Pulmonary artery endothelial cell (primary cell): ENCODE measurements at places on chromosomes 13 and 19. TPM values are rescaled to one million over a fixed set of nuclear protein-coding genes. Genes with fewer than 3 reads are reported as not detected.

ZNF540 gene
- total RNA-seq = 0.13 and 0.42 TPM in 2 replicates

ZNF865 gene
- 0.67 and 0.86 TPM in 2 replicates for total RNA-seq

C19orf38 gene
- not detected in 2 replicates for total RNA-seq

CD79A gene
- total RNA-seq = not detected in 2 replicates

SIGLEC8 gene
- not detected in 2 replicates for total RNA-seq

ZNF536 gene
- total RNA-seq = not detected in 2 replicates

UHRF1 gene
- total RNA-seq = 76.7 and 139 TPM in 2 replicates

LENG9 gene
- 6.8 and 7.9 TPM in 2 replicates for total RNA-seq

RDH8 gene
- not detected in 2 replicates for total RNA-seq

GPX4 gene
- 380 and 410 TPM in 2 replicates for total RNA-seq

ZNF560 gene
- total RNA-seq = 2.1 TPM in 1 of 2 replicates, not detected in the other

SHISA2 gene
- total RNA-seq = 4.3 and 15.1 TPM in 2 replicates

SIRT6 gene
- 11.4 and 14.2 TPM in 2 replicates for total RNA-seq

ZNF610 gene
- total RNA-seq = 2.8 and 4.7 TPM in 2 replicates

SACS gene
- total RNA-seq = 110 and 150 TPM in 2 replicates

ANGPTL4 gene
- 4.3 and 13.2 TPM in 2 replicates for total RNA-seq

CYP4F2 gene
- not detected in 2 replicates for total RNA-seq

PGLYRP2 gene
- 0.04 TPM in 1 of 2 replicates, not detected in the other for total RNA-seq

ZNF549 gene
- total RNA-seq = 4.2 and 5.6 TPM in 2 replicates

NUDT19 gene
- total RNA-seq = 9.5 and 9.8 TPM in 2 replicates

CLDND2 gene
- total RNA-seq = not detected in 2 replicates

BCL3 gene
- 2.5 and 4.5 TPM in 2 replicates for total RNA-seq

CD177 gene
- total RNA-seq = not detected in 2 replicates

ZNF112 gene
- total RNA-seq = 6.7 and 9.1 TPM in 2 replicates

TBXA2R gene
- 0.66 and 0.67 TPM in 2 replicates for total RNA-seq

SPACA4 gene
- not detected in 2 replicates for total RNA-seq

WDR87 gene
- total RNA-seq = not detected in 2 replicates

FUT3 gene
- not detected in 2 replicates for total RNA-seq

ZNF557 gene
- 13.8 and 16.1 TPM in 2 replicates for total RNA-seq

CTXN1 gene
- total RNA-seq = 3.1 and 8.2 TPM in 2 replicates

IRGC gene
- total RNA-seq = not detected in 2 replicates

ATP4A gene
- total RNA-seq = not detected in 2 replicates

IZUMO2 gene
- not detected in 2 replicates for total RNA-seq

PRR22 gene
- total RNA-seq = 0.33 and 0.63 TPM in 2 replicates

ZNF222 gene
- total RNA-seq = 4.7 and 6.7 TPM in 2 replicates

GAPDHS gene
- not detected in 2 replicates for total RNA-seq

SLAIN1 gene
- 9.2 and 13.7 TPM in 2 replicates for total RNA-seq
